Neural progenitor cell (in vitro differentiated cells): ENCODE measurements at places on chromosomes 1 and 21. TPM values are rescaled to one million over a fixed set of nuclear protein-coding genes. Genes with fewer than 3 reads are reported as not detected.

Gene SPRR1A
- not detected in 2 replicates for total RNA-seq

- H3K27me3 ChIP-seq: no peaks in the 10 kb centered on the region
- no peaks in the 10 kb centered on the region for H3K36me3 ChIP-seq
- H3K4me1 ChIP-seq: no peaks in the 10 kb centered on the region
Observed at GRCh38 chr1:209029737-209030136, 553.8 kb upstream of the CAMK1G start.

DNA sequence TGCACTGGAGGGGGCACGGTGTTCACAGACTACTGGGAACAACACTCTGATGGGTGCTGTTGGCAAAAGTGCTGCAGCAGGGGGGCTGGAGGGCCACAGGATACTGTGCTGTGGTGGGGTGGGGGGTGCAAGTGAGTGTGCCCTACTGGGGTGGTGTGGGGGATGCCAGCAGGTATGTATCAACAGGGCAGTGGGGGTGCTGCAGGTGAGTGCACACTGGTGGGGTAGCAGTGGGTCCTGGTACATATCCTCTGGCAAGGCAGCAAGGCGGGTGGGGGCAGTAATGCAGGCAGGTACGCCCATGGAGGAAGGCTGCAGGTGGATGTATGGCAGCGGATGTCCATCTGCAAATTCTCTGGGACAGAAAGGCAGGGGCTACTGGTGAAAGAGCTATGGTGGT, 48.8 kb upstream of the CD53 start:
- DNase-seq: no peak
- H3K4me1 ChIP-seq: no peaks in the 10 kb centered on the region
- H3K4me3 ChIP-seq: no peak overlapping the region
- H3K27me3 ChIP-seq: no peaks in the 10 kb centered on the region
- H3K36me3 ChIP-seq: no peaks in the 10 kb centered on the region

Gene TMIGD3
- not detected in 2 replicates for total RNA-seq
